Caki2 (cell line): ENCODE measurements at places on chromosomes 11 and 22.
A peak's percentile ranks its signal among the peaks of the same experiment; 100 is the strongest.

DNA sequence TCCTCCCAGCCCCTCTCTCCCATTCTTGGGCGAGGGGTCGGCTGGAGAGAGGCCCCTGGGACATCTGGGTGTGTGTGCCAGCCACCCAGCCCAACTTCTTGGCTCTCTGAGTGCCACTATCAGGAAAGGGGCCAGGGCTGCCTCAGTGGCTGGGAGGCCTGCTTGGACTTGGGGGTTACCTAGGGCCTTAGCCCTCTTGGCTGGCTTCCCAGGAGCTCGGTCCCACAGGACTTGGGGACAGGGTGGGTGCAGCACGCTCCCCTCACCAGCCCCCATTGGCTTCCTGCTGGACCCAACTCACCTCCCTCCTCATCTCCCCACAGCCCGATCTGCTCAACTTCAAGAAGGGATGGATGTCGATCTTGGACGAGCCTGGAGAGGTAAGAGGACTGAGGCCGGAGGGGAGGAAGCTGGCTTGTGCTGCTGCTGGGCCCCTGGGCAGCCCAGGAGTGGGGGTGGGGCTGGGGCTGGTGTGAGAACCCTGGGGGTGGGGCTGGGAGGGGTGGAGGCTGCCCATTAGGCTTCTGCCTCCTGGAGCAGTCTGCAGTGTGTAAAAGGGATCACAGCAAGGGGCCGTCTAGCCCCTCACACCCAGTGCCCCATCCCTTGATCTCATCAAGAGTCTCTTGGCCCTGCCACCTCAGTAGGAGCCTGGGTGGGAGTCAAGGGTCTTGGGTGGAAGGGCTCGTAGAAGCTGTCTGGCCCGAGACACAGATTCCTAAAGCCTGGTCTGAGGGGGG, 54.8 kb downstream of the TRIOBP start:
- no peak for DNase-seq

- no peak for DNase-seq
Measured at GRCh38 chr11:60971520-60971919, at the start of gene CD6. CD6 (plus strand) TSS chr11:60971680; CDS start chr11:60971866, 186 bp downstream.

DNA sequence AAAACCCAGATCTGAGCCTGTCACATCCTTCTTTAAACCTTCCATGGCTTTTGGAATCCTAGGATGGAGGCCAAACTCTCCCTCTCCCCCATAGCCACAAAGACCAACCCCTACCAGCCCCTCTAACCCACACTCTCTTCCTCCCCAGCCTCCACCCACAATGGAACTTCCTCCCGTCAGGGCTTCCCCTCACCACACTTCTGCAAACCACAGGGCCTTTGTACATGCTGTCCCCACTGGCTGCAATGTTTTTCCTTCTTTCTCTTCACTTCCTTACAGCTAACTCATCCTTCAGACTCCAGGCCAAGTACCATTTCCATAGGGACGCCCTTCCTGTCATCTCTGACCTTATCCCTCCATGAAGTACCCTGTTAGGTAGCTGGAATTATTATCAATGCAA, 393.5 kb downstream of the MN1 start:
- no peak for DNase-seq

DNA sequence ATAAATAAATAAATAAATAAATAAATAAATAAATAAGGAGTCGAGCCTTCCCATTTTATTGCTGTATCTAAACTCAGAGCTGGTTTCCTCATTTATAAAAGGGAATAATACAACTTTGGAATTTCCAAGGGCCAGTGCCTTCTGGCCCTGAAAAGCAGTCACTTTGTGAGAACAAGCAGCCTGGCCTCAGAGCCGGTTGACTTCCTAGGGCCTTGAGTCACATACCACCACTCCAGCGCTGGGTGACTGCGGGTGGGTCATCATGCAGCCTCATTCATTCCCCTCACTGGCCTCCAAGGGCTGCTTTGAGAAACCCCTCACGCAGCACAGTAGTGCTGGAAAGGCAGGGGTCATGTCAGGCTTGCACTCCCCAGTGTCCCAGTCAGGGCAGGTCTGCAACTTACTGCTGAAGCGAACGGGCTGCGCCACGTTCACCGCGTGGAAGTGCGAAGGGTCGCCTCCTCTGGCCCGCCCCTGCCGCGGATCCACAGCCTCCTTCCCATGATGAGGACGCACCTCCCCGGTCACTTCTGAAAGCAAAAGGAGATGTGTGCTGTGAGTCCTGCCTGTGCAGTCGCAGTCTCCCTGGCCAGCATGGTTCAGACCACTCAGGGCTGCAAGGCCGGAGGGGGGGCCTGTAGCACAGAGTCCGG, 54.4 kb downstream of the DGCR2 start:
- no peak for DNase-seq

DNA sequence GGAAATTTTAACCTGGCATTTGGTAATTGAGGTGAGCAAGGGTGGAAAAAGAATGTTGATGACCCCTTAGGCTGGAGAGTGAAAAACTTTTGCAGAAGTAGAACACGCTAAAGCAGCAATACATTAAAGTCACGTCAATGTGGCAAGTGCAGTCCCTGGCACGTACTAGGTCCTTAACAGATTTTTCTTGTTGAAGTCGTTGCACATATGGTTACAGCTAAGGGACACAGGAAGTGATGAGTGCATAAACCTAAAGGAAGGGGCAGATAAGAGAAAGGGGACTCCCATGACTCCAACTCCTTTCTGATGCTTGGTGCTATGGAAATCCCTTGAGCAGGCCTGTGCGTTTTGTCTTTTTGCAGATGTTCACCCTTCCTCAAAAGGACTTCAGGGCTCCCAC, 1.2 kb downstream of the ACCS start:
- DNase-seq: no peak

DNA sequence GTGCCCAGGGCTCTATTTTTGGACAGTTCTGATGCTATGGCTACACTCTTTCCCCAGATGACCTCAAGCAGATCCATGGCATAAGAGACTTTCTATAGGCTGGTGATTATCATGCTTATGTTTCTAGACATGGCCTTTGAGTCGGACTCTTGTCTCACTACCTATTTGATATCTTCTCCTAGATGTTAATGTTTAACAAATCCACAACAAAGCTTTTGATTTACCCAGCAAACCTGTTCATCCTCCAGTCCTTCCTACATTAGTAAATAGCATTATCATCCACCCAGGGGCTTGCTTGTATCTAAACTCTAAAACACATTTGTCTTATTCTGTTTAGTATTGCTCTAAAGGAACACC, 188.7 kb downstream of the CSNK2A3 start:
- no peak for DNase-seq

GRCh38 chr11:123357990-123358827, 71.9 kb upstream of the GRAMD1B start:
- DNase-seq: no peak

DNA sequence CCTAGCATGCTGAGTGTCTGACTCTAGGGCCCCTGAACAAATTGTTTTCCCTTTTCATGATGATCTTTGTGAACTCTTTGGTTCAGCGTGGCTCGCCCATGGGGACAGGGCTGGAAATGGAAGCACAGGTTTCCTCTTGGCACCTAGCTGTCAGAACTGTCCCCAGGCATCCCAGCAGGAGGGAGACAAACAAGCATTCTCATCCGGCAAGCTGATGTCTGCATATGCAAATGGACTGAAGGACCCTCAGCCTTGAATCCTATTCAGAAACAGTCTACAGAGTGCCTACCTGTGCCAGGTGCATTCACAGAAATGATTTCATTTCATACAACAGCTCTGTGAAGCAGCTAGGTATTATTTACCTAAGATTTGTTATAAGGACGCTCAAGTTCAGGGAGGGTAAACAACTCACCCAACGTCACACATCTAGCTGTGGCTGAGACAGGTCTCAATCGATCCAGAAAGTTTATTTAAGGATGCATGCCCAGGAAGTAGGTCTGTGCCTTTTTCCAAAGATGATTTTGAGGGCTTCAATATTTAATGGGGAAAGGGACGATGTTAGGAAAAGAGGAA, 176.4 kb downstream of the KIRREL3 start:
- no peak for DNase-seq

GRCh38 chr11:46353698-46354097, 6.4 kb downstream of the DGKZ start:
- no peak for DNase-seq

DNA sequence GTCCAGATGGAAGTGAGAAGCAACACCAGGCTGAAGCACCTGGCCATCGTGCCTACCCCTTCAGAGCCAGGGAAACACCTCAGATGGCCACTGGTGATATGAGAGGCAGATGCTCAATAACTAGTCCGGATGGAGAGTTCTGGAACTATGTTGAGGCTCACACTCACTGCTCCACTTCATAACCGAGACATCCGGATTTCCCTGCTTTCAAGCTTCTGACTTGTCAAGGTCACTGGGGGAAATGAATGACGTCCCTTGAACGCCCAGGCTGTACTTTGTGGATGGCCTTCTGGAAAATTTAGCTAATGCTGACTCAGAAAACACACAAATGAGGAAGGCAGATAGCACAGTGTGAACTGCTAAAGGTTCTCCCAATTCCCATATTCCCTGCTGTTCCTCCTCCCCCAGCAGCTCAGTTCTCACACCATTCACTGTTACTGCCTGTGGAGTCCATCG, at the start of gene LYVE1:
Gene LYVE1 (minus strand): TSS at position 180 of the 456 bp plus-strand sequence. CDS start 133 bp downstream, at position 47.
- no peak for DNase-seq

- DNase-seq: no peak
Measured at GRCh38 chr11:130602641-130603334, 154.3 kb downstream of the ADAMTS15 start.

- peak; percentile 12 for DNase-seq
Measured at GRCh38 chr11:130671801-130672700, 223.6 kb downstream of the ADAMTS15 start.

DNA sequence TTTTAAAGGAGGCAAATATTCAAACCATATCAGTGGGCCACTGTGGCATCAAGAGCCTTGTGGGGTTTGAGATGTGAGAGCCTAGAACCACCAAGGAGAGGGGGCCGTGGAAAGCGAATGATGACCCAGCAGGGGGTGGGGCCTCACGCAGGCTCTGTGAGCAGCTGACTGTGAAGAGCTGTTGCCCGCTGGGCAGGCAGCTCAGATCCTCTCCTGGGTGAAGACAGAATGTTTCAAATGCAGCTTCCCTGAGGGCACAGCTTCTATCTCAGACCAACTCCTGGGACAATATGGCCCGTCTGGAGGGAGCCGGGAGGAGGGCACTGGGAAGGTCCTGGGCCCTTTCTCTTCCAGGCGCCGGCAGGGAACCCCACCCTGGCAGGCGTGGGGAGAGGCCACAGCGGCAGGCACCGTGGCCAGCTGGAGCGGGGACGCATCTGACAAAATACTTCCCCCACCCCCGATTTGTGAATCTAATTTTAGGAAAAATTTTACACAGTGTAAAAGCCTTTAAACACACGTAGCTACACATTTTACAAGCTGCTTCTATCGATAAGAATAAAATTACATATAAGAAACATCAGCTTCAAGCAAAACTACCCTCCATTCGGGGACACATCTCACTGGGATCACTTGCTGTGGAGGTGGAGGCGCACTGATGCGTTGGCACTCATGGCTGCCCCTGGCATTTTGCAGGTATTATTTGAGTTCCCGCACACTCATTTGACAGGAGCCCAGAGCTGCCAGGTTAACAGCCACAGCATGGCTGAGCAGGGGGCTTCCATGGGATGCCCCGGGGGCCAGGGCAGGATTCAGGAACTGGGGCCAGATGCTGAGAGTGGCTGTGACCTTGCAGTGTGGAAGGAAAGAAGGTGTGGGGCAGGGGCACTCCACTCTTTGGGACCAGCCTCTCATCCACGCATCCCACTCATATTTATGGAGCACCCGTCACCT, 40.3 kb downstream of the PARVG start:
- DNase-seq: no peak

- no peak for DNase-seq
Measured at GRCh38 chr11:119496469-119496868, 73.5 kb upstream of the THY1 start.

GRCh38 chr22:43396321-43396933, 15.4 kb upstream of the MPPED1 start:
- DNase-seq: no peak

GRCh38 chr22:44491269-44492035, 6.6 kb downstream of the RTL6 start:
- no peak for DNase-seq

DNA sequence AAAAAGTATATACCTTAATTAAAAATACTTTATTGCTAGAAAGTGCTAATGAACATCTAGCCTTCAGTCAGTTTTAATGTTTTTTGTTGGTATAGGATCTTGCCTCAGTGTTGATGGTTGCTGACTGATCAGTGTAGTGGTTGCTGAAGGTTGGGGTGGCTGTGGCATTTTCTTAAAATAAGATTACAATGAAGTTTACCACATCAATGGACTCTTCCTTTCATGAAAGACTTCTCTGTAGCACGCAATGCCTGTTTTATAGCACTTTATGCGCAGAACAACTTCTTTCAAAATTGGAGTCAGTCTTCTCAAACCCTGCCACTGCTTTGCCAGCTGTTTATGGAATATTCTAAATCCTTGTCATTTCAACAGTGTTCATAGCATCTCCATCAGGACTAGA, 50.6 kb downstream of the LDLRAD3 start:
- DNase-seq: no peak

- no peak for DNase-seq
Measured at GRCh38 chr22:44151676-44152075, 29.0 kb upstream of the PARVG start.

GRCh38 chr11:114846416-114846791, 168.1 kb downstream of the NXPE2 start:
- no peak for DNase-seq

GRCh38 chr11:110026858-110027626, 66.2 kb upstream of the ZC3H12C start:
- DNase-seq: peak; percentile 6

- DNase-seq: no peak
Measured at GRCh38 chr22:49554741-49555140, 272.9 kb downstream of the BRD1 start.

DNA sequence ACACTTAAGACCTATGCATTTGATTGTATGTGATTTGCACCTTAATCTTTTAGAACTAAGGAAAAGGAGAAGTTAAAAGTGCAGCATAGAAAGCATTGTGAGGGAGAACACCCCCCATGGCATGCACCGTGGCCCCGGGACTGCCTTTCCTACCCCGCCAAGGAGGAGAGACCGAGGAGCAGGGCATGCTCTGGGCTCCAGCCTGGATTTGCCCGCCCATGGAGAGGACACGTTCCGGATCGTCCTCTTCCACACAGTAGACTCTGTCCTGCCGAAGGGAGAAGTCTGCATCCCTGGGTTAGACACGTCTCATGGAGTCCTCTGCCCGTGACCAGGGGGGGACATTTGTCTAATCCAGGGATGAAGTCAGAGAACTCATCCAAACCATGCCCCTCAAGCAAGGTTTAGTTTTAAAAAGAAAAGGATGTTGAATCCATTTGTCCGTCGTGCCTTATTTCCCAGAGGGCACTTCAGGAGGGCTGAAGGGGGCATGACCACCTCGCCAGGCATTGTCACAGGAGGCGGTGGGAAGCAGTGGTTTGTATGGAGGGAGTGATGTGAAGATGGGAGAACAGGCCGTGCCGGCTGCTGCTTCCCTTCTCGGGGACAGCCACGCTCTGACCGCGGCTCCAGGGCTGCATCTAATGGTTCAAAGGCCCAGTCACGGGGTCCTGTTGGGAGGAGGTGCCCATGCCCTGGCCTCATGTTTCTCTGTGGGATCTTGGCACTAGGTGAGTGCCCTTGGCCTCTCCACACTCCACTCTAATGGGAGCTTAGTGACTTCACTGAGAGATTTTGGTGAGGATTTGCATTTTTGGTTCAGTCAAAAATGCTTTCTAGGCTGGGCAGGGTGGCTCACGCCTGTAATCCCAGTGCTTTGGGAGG, 66.2 kb upstream of the GAL start:
- DNase-seq: no peak

- no peak for DNase-seq
Measured at GRCh38 chr11:121968638-121969037, 147.4 kb downstream of the BLID start.
